Muscle of leg (tissue), 16 donors: ENCODE measurements at places on chromosomes 13 and 19. TPM values are rescaled to one million over a fixed set of nuclear protein-coding genes. Genes with fewer than 3 reads are reported as not detected.

KLK12 gene
- not detected for total RNA-seq

NAPSA gene
- total RNA-seq, result 0.40 TPM

SLC25A41 gene
- 0.22 TPM for total RNA-seq

ANGPTL4 gene
- 1.2 TPM for total RNA-seq

SYNGR4 gene
- total RNA-seq, result not detected

F7 gene
- 1.6 TPM for total RNA-seq

UPF3A gene
- total RNA-seq, result 39.6 TPM

TNFSF11 gene
- total RNA-seq, result 0.04 TPM

LRRC25 gene
- 1.5 TPM for total RNA-seq

MKNK2 gene
- 64.6 TPM for total RNA-seq

ABHD8 gene
- 6.1 TPM for total RNA-seq

DNA sequence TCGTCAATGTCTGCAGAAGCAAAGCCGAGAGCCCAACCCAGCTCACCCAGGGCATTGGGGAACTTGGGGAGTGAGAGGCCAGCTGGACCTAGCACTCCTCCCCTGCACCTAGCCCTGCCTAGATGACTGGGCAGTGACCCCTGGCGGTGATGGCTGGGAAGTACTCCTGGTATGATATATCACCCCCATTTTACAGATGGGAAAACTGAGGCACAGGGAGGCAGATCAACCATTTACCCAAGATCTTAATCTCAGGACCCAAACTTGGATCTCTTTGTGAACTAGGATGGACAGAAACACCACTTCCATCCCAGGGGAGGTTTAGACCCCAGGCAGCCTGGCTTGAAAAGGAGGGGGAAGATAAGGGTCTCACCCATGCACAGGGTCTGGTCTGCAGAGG, 43.5 kb downstream of the CCL25 start:
- no peak for DNase-seq

DNA sequence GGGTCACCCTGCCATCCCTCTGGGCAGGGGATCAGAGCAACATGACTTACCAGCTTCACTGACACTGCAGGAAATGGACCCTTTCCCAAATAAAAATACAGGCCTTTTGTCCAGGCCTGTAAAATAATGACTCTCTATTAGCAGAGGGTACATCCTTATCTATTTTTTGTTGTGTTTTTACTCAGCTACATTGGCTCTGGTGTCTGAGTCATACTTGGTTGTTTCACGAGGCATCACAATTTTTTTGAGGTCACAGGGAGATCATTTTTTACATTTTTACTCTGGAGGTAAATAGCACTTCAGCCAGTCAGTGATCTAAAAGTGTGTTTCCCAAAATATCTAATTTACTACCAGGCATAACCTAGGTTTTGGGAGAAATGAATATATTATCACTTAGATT, 6.9 kb upstream of the HTR2A start:
- no peak for DNase-seq

GRCh38 chr19:11463391-11463790, 17.5 kb downstream of the ELAVL3 start:
- DNase-seq, result no peak

DNA sequence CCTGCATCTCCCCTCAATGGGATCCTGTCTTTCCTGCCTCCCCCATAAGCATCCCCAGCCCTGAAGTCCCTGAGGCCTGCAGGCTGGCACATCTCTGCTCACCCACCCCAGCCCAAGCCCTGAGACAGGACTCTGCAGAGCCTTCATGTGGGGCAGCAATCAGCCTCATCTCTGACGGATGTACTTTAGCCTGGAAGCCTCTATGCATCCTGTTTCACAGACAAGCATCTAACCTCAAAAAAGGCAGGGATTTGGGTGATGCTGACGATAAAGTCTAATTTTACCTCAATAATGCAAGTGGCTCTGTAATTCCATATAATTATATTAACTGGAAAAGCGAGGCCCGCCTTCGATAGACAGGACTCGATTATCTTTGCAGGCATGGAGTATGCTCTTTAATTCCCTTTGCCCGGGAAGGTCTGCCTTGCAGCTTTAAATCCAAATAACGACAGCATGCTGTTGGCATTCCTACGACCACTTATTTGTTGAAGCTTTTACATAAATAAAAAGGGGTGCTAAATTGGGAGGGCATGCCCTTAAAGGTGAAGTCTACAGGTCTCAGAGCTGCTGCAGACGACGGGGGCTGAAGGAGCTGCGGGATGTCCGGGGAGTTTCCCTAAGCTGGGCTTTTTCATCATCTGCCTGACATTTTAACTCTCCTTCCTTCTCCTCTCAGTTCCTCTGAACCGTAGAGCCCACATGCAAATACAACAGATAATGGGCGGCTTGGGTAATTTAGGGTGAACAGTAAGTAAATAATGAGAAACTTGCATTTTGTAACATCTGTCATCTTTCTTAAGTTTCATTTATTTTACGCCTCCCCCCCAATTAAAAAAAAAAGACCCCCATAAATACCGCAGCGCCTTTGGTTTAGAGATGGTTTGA, 211.5 kb downstream of the URI1 start:
- DNase-seq, result no peak

GRCh38 chr13:26494571-26495195, 62.8 kb upstream of the WASF3 start:
- DNase-seq, result peak; percentile 69

DNA sequence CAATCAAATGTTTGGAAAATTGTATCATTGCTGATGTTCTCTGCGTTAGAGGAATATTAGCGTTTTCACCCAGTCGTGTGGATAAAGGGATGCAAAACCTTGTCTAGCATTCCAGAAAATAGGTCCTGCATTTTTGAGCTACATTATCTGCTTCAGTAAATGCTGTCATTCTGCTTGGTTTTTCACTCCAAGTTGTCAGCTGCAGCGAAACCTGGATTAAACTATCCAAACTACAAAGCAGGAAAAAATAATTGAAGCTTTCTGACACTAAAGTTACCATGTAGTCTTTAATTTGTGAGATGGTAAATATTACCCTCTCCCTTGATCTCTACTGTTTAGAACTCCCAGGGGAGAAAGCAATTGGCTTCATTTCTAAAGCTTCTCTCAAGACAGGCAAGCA, 1795.5 kb upstream of the PRR20A start:
- DNase-seq, result no peak

DNA sequence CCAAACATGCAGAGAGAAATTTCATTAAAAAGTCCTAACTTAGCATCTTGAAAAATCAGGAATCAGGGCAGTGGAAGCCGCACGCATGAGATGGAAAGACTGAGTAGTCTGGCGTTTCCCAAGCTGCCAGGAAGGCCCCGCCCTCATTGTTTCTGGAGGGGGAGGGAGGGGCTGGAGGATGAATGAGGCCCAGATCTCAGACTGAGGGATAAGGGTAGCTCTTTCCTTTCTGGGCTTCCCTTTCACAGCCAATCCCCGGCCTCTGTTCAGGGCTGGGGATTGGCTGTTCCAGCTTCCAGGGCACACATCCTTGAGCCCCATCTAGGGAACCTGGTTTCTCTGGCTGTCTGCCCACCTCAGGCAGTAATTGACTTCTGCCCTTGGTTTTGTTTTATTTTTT, 7.3 kb downstream of the C19orf53 start:
- peak; percentile 96 for DNase-seq

DNA sequence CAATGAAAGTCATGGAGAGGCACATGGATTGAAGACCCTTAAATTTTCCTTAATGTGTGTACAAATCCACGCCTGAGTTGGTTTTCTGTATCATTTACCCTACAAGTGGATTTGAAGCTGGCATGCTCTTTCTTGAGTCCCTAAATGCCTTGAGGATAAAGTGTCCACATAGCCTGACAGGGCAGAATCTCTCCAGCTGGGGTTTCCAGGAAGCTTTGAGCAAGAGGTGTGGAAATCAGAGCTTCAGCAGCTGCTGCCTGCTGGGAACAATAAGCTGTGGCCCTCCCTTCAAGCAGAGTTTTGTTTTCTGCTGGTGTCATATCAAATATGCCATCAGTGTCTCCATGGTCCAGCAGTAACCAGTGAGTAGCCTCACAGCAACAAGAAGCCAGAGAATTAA, 120.3 kb upstream of the SERTM1 start:
- peak; percentile 32 for DNase-seq

GRCh38 chr13:113050734-113051431, 54.7 kb upstream of the F7 start:
- no peak for DNase-seq

- no peak for DNase-seq
Measured at GRCh38 chr19:30071871-30072270, 129.8 kb downstream of the URI1 start.

- peak; percentile 58 for DNase-seq
Measured at GRCh38 chr19:20664901-20665781, 3.8 kb upstream of the ZNF626 start.

GRCh38 chr13:84263354-84264069, 381.2 kb upstream of the SLITRK1 start:
- no peak for DNase-seq

- no peak for DNase-seq
Measured at GRCh38 chr19:20925481-20925880, 2.4 kb downstream of the ZNF85 start.

DNA sequence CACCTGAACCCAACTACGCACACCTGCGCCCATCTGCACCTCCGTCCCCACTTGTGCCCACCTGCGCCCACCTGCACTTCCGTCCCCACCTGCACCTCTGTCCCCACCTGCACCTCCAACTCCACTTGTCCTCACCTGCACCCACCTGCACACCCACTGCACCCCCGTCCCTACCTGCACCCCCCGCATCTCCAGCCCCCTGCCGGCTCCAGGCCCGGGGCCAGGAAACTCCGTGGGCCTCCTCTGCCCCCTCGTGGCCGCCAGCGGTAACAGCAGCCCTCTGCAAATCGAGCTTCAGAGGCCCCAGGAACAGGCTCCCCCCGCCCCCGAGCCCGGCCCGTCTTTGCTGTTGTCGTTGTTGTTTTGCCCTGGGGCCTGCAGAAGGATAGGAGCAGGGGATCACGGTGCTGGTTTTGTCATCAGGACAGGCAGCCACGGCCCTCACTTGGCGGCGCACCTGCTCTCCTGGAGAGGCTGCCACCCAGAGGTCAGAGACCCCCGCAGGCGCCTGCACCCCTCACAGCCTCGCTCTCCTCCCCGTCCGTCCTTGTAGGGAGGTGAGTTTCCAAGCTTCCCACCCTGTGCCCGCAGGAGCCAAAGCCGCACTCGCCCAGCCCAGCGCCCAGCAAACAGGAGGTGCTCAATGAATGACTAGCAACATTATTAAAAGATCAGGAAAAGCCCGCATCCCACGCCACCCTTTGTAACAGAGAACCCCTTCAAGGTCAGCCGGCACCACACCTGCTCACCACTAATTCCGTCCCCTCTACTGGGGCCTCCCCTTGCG, 65.4 kb downstream of the GNG7 start:
- peak; percentile 46 for DNase-seq

DNA sequence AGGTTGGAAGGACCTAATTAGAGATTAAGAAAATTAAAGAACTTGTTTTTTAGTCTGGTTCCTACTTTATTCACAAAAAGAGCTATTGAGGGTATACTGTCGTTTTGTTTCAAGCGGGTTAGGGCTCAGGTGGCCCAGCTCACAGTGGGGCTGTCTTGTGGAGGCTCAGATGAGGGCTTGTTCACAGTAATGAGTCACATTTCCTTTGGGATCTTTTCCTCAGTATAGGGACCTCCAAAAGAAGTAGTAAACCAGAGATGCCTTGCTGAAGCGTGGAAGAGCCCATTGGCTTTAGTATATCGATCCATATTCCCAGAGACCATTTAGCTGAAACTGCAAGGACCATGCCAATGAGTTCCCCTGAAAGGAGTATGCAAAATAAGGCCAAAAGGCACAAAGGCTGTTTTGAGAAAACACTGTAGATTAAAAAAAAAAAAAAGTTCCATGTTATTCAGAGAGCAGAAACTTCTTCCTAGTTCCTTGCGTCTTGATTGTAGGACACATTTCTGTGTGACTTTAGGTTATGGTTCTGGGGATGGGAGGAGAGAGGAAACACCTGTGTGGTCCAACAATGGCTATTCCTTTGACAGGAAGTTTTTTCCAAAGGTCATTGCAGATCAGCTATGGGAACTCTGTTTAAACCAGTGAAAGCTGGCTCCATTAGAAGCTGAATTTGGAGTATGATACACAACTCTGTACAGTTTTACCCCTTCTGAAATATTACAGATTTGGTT, 32.8 kb upstream of the GPI start:
- DNase-seq, result peak; percentile 51

DNA sequence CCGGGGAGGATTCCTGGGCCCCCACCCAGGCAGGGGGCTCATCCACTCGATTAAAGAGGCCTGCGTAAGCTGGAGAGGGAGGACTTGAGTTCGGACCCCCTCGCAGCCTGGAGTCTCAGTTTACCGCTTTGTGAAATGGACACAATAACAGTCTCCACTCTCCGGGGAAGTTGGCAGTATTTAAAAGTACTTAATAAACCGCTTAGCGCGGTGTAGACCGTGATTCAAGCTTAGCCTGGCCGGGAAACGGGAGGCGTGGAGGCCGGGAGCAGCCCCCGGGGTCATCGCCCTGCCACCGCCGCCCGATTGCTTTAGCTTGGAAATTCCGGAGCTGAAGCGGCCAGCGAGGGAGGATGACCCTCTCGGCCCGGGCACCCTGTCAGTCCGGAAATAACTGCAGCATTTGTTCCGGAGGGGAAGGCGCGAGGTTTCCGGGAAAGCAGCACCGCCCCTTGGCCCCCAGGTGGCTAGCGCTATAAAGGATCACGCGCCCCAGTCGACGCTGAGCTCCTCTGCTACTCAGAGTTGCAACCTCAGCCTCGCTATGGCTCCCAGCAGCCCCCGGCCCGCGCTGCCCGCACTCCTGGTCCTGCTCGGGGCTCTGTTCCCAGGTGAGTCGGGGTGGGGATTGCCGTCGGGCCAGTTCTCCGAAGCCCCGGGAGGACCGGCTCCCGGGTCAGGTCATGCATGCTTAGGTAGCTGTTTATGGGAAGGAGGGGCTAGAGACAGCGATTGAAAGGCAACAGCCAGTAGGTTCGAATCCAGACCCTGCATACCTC, at the start of gene ICAM1:
Gene ICAM1, plus strand, starts transcription at position 505 of the 779 bp plus-strand sequence. Its CDS starts 40 bp downstream, at position 545.
- DNase-seq, result peak; percentile 85

GRCh38 chr19:39401549-39402345, 4.9 kb upstream of the ZFP36 start:
- DNase-seq, result peak; percentile 62

- peak; percentile 96 for DNase-seq
Measured at GRCh38 chr19:8361921-8362793, 1.8 kb upstream of the ANGPTL4 start.

DNA sequence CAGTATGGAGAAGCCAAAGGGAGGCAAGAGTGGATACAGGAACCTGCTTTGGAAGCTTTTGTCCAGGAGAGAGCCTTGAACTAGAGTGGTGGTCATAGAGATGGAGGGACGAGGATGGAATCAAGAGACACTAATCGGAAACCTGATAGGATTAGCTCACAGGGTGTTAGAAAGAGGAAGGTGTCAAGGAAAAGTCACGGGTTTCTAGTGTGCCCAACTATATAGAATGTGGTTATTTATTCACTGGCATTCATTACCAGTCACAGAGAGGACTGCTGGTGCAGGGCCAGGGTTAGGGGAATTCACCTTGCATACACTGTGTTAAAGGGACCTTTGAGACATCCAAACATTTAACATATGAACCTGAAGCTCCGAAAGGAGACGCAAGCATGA, 43.4 kb upstream of the URAD start:
- peak; percentile 13 for DNase-seq

GRCh38 chr13:101555610-101556009, 103.1 kb downstream of the ITGBL1 start:
- no peak for DNase-seq
